ENCODE measurements at places on chromosomes 11 and 22.

DNA sequence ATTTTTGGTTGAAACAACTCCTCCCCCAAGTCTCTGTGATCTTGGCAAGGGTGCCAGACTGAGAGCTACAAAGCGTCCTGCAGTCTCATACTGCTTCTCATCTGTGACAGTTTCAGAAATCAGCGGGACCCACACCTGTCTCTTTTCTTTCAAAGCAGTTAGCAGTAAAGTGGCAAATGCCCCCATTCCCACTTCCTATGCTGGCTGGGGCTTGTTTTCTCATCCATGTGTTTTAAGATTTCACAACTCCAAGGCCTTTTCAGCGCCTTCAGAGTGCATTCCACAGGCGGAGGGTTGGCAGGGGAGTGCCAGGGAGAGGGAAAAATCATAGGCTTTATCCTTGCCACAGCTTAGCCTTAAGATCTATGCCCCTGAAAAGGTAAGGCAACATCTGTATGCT lies 493.5 kb downstream of the OPCML start:
- DNase-seq, result no peak

GRCh38 chr22:27962268-27963044 lies 43.4 kb upstream of the PITPNB start:
- DNase-seq, result peak; percentile 40

DNA sequence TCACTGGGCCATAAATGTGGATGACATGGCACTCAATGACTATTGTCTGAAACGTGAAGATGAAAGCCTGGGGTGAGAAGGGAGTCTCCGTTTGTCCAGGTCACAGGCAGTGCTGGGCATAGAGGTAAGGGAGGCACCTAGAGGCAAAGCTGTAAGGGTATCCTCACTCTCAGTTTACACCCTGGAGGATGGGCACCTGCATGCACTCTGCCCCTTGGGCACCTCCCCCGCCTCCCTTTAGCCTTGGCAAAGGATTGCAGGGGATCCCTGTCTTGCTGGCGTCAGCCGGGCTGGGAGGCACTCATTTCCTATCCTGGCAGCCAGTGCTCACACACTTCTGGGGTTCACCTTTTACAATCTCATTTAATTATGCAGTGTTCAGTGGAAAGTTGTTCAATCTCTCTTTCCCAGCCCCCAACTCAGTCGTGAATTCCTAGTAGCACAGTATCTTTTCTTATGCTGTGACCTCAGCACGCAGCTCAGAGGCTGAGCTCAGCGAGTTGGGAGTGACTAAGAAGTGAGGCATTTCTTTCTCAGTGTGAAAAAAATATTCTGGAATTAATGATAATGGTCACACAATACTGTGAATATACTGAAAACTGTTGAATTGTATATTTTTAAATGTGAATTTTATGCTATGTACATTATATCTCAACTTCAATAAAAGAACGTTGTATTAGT lies 866.6 kb downstream of the BRD1 start:
- no peak for DNase-seq

DNA sequence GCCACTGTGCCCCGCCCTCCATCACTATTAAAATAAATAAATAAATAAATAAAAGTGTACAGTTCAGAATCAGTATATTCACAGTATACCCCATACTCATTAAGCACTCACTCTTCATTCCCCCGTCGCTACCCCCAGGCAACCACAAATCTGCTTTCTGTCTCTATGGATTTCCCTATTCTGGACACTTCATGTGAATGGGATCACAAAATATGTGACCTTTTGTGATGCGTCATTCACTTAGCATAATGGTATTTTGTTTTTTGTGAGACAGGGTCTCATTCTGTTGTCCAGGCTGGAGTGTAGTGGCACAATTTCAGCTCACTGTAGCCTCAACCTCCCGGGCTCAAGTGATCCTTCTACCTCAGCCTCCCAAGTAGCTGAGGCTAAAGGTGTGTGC lies 52.8 kb downstream of the RBX1 start:
- DNase-seq, result peak; percentile 60

GRCh38 chr11:120248551-120249278 lies 8.8 kb downstream of the POU2F3 start:
- no peak for DNase-seq

GRCh38 chr22:24696551-24697001 lies 77.9 kb downstream of the PIWIL3 start:
- DNase-seq, result no peak

GRCh38 chr11:25597696-25598095 lies 734.2 kb upstream of the ANO3 start:
- no peak for DNase-seq

DNA sequence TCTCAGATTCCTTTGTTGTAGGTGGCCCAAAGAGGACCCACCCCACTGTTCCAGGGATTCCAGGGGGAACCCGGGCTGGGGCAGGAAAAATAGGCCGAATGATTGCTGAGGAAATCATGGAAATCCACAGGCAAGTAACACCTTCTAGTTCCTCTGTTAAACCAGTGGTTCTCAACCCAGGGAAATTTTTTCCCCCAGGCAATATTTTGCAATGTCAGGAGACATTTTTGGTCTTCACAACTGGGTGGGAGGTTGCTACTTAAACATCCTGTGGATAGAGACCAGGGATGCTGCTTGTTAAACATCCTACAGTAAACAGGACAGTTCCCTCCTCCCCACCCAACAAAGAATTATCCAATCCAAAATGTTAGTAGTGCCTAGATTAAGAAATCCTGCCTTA lies 84.7 kb downstream of the BTBD10 start:
- no peak for DNase-seq

GRCh38 chr11:122843281-122844141 lies 5.2 kb downstream of the CRTAM start:
- DNase-seq, result no peak

- no peak for DNase-seq
These were observed 24.1 kb downstream of the ZBTB16 start for GRCh38 chr11:114083391-114084252.

GRCh38 chr11:119722281-119722794 lies 6.7 kb downstream of the NECTIN1 start:
- no peak for DNase-seq

DNA sequence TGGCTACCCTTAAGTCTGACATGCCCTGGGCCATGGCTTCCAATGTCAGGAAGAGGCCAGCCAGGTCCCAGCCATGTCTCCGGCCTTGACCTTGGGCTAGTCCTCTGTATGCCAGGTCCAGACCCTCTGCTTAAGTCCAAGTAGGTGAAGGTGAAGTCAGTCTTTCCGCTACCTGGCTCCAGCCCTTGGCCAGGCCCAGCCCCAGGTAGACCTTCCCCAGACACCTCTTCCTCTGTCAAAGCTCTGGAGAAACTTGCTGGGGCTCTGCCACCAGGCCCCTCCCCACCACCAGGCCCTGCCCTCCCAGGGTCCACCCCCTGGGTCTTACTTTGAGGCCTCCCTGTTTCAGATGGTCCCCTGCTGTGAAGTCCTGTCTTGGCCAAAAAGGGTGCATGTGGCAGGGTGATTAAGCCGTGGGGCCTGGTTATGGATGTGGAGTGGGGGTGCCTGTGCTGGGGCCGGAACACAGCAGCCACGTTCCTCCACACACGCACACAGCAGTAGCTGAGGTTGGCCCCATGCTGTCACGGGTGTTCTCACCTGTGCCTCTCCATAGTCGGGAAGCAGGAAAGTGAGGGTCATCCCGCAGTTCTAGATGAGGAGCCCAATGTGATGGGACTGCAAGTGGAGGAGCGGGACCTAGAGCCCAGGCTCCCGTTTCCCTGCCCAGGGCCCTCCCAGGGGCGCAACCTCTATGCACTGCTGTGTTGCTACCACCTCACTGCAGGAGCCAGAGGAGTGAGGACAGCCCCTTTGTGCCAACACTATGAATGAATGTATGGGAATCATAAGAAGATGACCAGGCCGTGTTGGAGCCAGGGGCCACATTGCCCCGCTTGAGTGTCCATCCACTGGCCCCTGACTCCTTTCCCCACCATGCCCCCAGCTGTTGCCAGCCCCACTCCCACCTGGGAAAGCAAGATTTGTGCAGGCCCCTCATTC lies 72.2 kb downstream of the LINC01488 start:
- DNase-seq, result no peak

DNA sequence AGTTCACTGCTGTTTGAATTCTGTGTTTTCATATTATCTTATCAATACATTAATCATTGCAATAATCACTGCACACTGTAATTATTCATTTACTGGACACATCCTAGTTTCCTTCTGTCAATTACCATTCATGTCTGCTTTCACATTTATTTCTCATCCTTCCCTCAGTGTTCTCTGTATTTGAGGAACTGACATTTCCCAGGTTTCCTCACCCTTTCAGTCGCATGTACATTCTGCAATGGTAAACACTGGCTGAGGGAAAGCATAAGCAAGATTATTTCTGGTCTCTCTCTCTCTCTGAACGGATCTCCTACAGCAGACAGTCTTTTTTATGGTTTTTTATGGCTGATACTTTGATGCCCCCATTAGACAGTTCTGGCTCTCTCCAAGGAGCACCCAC lies 4.2 kb upstream of the HBD start:
- no peak for DNase-seq

- DNase-seq, result peak; percentile 82
These were observed 12.2 kb downstream of the TKFC start for GRCh38 chr11:61345170-61345610.

GRCh38 chr11:93773045-93773477 lies 11.0 kb upstream of the MED17 start:
- no peak for DNase-seq

DNA sequence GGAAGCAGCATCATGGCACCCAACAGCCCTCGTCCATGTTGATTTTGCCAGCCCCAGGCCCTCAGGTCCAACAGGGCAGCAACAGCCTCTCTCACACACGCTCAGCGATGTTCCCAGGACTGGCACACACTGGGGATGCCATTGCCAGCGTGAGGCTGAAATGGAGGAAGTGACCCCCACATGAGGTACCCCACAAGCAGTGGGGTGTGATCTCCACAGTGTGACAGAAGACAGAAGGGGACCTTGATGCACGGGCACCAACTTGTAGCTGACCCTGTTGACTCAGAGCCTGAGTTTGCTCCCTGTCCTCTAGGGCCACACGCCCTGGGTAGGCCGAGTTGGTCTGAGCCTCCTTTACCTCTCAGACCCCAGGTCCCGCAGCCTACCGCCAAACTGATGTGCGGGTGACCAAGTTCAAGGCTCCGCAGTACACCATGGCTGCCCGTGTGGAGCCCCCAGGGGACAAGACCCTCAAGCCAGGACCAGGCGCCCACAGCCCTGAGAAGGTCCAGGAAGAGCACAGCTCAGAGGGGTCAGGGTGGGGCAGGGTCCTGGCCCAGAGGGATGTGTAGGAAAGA lies 6.2 kb downstream of the SCGB1C1 start:
- no peak for DNase-seq

DNA sequence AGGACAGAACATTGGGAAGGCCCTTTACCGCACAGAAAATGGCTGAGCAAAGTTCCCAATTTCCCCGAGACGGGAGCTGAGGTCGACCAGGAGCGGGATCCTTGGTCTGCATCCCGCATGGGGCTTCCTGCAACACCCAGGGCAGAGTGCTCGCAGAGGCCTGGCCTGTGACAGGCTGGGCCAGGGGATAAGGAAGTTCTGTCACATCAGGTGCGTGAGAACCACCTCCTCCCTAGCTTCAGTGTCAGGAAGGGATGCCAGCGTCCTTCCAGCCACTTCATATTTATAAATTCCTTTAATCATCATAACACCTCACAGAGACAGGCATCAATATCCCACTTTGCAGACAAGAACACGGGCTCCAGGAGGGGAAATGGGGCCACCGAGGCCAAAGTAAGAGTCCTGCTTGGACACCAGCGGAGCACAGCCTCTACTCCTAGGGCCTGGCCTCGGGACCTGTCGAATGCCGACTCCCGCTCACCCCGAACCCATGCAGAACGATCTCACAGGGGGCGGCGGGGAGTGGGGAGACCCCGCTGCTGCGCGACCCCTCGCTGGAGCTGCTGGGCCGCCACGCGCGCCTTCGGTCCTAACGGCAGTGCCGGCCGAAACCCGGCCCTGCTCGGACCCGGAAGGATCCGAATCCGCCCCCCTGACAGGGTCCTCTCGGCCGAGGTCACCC lies 532 bp downstream of the BET1L start:
- no peak for DNase-seq

DNA sequence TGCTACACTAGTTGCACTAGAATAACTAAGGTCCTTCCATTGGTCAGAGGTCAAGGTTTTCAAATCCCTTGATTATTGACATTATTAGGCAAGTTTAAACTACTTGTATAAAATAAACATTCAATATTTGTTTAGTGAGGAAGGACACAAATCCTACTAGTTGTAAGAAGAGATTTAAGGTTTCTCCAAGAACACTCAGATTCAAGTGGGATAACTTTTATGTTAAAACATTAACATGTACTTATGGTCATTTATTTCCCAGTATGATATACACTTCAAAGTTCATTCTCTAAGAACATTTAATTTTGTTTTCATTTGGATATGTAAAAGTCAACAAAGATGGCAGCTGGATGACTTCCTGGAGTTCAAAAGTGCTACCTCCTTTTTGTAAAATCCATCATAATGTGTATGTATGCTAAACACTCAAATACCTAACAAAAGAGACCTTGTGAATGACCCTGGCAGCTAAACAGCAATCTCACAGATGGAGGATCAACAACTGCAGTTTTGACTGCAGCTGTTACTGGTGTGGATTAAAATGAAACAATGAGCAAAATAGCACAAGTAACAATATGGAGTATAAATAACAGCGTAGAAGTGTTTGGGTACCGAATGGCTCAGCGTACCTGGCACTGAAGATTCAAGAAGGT lies 1.5 kb downstream of the CCDC90B start:
- peak; percentile 8 for DNase-seq

DNA sequence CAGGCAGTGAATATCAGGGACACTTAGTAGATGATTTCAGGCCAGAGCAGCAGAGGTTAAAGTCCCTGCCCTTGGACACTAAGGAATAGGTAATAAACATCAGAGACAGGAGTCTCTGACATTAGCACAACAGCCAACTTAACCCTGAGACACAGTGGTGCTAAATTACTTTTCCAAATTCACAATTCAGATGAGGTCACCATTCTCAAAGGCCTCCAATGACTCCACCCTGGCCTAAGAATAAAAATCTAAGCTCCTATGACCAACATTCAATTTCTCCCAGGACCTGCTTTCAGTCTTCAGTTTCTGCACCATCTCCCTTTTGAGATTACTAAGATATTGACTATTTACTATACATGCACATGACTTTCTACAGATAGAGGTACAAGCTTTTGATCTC lies 42.0 kb downstream of the BLID start:
- DNase-seq, result no peak

DNA sequence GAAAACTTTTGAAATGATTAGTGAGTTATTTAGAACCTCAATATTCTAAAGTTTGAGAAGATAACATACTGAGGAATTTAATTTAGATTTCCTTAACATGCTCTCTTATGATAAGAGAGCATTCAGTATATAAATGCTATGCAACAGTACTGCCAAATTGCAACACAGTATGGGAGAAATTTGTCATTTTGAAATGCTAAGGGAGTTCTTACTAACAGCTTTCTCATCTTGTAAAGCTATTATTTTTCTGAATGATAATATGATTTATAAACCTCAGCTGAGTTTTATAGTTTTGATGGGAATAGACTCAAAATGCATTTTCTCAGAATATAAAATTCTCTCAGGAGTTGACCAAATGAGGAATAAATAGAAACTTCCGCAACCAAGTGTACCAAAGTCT lies 108.4 kb downstream of the SPON1 start:
- no peak for DNase-seq

GRCh38 chr11:130629039-130629438 lies 180.6 kb downstream of the ADAMTS15 start:
- DNase-seq, result no peak

GRCh38 chr22:39073981-39074380 lies 3.1 kb upstream of the APOBEC3G start:
- DNase-seq, result no peak
